ENCODE measurements at places on chromosomes 3 and 15.

DNA sequence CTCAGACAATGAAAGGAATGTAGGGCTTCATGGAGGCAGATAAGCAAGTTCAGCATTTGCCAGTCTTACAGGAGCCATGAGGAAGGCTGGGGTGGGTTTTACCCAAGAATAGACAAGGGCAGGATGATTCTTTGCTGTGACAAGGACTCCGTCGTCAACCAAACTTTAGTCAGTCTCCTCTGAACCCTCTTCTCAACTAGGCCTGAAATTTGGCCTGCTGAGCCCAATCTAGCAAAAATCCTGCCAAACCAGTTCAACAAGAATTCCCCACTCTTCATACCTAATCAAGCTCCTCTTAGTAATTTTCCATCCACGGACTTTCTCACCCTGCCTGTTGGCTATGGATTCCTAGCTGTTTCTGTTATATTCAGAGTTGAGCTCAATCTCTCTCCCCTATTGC lies 280.5 kb downstream of the TBL1XR1 start:
- DNase-seq = no peak

DNA sequence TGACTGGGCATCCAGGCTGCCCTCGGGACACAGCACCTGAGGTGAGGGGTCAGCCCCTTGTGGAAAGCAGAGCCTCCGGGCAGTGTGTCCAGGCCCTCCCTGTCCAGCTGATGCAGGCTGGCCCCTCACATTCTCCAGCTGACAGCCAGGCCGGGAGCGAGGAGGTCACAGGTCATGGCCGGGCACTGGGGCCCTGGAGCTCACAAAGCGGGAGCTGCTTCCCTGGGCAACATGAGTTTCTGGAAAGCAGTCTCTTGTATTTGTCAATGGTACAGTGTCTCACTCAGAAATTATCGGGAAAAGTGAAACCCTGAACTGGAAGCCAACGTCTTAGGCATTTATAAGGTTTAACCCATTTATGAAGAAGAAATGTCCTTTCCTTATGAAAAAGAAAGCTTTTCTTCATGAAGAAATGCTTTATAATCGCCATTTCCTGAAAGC lies 118.5 kb downstream of the OPA1 start:
- DNase-seq = no peak

- DNase-seq = no peak
Observed at GRCh38 chr15:68783226-68784058, 37.3 kb downstream of the ANP32A start.

GRCh38 chr3:184820525-184820924 lies 8.6 kb downstream of the VPS8 start:
- DNase-seq = no peak

- DNase-seq = no peak
Observed at GRCh38 chr3:12280357-12280806, 8.5 kb upstream of the PPARG start.

- DNase-seq = no peak
Observed at GRCh38 chr3:10410383-10411002, 89.6 kb upstream of the SEC13 start.

- no peak for DNase-seq
Observed at GRCh38 chr3:52763466-52763865, 7.3 kb downstream of the NEK4 start.

DNA sequence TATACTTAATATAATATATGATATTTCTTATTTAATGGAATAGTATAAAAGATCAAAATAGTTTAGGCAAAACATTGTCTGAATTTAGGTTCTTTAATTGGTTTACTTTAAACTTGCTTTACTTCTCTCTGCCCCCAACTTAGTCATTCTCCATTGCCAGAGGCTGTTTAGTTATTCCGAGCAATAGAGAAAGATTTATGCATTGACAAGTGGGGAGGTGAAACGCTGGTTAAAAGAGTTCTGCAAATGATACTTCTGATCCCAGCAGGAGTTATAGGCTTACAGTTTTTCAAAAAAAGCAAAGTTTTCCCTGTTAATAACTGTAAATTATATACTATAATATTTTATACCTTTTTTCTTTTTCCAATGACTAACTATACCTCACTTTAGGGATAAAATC lies 145.4 kb downstream of the EPHA3 start:
- no peak for DNase-seq

- DNase-seq = no peak
Observed at GRCh38 chr3:31581660-31582059, 48.9 kb downstream of the STT3B start.

GRCh38 chr3:5014391-5014790 lies 35.2 kb downstream of the BHLHE40 start:
- DNase-seq = no peak

DNA sequence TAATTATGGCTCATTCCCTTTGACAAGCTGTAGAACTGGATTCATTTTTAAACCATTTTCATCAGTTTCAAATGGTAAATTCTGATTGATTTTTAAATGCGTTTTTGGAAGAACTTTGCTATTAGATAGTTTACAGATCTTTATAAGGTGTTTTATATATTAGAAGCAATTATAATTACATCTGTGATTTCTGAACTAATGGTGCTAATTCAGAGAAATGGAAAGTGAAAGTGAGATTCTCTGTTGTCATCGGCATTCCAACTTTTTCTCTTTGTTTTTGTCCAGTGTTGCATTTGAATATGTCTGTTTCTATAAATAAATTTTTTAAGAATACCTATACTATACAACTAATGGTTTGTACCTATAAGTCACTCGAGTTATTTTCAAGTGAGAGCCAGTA lies 62.7 kb downstream of the PXYLP1 start:
- DNase-seq = no peak

GRCh38 chr3:183502237-183503181 lies 53.0 kb downstream of the KLHL6 start:
- no peak for DNase-seq

GRCh38 chr3:177595530-177596188 lies 398.4 kb upstream of the TBL1XR1 start:
- no peak for DNase-seq

GRCh38 chr3:15220056-15220455 lies 14.0 kb downstream of the CAPN7 start:
- no peak for DNase-seq

DNA sequence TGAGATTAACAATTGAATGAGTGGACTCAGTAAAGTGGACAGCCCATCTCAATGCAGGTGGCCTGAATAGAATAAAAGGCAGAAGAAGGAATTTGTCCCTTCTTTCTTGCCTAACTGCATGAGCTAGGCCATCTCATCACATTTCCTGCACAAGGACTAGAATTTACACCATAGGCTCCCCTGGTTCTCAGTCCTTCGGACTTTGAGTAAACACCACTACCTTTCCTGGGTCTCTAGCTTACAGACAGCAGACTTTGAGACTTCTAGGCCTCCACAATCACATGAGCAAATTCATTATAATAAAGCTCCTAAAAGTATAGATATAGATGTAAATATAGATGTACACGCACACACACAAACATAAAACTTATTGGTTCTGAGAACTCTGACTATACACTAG lies 28.3 kb downstream of the MTHFS start:
- no peak for DNase-seq

- DNase-seq = no peak
Observed at GRCh38 chr3:176581589-176581988, 615.7 kb downstream of the TBL1XR1 start.

DNA sequence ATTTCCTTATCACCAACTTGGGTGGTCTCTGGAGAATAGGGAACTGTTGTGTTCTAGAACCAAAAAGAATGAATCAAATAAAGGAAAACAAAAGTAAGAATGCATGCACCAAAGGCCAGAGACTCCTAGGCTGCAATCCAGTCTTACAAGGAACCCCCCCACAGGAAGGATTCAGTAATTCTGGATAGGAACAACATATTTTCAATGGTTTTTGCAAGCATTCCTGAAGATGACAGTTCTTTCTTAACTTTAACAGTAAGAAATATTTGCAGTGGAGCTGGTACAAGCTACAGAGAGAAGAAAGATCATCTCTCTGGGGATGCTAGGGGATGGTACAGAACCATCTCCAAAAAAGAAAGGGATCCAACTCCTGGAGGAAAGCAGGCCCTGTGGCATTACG lies 116.2 kb upstream of the CHRM5 start:
- no peak for DNase-seq

- no peak for DNase-seq
Observed at GRCh38 chr3:152257563-152258035, 11.1 kb upstream of the MBNL1 start.

GRCh38 chr15:48992096-48992495 lies 28.4 kb upstream of the SHC4 start:
- DNase-seq = no peak

DNA sequence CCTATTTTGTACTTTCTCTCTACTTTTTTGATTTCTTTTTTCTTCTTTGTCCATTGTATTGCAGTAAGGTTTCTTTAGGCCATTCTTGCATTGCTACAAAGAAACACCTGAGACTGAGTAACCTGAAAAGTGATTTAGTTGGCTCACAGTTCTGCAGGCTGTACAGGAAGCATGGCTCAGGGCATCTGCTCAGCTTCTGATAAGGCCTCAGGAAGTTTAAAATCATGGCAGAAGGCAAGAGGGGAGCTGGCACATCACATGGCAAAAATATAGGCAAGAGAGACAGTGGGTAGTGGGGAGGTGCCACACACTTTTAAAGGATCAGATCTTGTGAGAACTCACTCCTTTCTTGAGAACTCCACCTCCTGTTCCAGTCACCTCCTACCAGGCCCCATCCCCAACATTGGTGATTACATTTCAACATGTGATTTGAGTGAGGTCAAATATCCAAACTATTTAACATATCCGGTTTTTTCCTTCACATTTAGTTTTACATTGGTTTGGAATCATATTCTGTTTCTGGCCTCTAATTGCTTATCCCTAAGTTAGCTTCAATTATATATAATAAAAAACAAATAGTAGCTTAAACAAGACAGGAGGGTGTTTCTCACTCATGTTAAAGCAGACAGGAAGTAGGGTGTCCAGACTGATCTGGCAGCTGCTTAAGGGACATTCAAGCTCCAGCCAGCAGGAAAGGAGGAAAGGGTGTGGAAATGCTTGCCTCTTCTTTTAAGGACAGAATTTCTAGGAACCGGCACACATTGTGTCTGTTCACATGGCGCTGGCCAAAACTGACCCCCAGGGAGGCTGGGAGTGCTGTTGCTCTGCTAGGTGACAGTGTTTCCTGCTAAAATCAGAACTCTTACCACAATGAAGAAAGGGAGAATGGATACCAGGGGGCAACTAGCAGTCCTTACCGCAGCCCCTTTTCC lies 28.8 kb upstream of the SKOR1 start:
- DNase-seq = no peak

- DNase-seq = no peak
Observed at GRCh38 chr3:134932035-134932434, 137.0 kb downstream of the EPHB1 start.

DNA sequence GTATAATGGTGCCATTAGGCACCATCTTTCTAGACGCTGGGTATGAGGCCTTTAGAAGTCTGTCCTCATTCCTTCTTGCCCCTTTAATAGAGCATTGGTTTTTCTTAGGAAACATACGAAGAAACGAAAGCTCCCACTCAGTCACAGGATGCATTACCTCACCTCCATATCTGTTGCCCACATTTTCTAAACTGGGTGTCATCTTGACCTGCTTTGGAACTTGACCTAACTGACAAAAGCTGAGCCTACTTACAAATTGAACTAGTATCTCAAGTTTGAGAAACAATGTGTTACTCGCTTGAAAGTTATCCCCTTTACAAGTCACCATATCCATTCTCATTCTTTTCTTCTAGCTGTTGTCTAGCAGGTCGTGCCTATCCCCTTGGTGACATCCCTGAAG lies 102.7 kb downstream of the VPS8 start:
- no peak for DNase-seq

- no peak for DNase-seq
Observed at GRCh38 chr15:48616216-48616615, 29.3 kb downstream of the FBN1 start.

- DNase-seq = peak; percentile 7
Observed at GRCh38 chr3:40309925-40310695, 603 bp downstream of the EIF1B start.

DNA sequence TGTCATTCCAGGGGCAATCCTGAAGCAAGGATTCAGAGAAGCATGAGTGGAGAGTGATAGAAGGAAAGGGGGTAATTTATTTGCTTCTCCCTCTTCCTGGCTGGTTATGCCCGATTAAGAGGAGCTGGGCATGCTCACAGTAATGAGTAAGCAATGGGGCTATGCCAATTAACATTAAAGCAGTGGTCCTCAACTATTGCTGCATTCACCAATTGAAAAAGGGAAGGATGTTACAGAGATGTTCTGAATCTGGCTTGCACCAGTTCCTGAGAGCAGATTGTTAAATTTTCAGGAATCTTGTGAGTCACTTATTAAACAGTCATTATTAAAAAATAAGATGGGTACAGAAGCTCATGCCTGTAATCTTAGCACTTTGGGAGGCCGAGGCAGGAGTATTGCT lies 85.9 kb upstream of the ZBTB20 start:
- no peak for DNase-seq

DNA sequence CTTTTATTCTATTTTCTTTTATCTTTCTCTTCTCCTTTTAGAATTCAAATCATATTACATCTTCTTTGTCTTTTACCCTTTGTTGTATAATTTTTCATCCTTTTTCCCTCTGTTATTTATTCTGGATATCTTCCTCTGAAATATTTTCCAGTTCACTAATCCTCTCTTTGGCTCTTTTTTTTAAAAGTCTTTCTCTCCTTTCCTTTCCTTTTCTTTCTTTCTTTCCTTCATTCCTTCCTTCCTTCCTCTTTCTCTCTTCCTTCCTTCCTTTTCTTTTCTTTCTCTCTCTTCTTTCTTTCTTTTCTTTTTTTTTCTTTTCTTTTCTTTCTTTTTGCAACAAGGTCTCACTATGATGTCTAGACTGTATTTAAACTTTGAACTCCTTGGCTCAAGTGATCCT lies 9.3 kb downstream of the SUSD5 start:
- DNase-seq = no peak

- no peak for DNase-seq
Observed at GRCh38 chr15:92613841-92614240, 41.7 kb downstream of the FAM174B start.

DNA sequence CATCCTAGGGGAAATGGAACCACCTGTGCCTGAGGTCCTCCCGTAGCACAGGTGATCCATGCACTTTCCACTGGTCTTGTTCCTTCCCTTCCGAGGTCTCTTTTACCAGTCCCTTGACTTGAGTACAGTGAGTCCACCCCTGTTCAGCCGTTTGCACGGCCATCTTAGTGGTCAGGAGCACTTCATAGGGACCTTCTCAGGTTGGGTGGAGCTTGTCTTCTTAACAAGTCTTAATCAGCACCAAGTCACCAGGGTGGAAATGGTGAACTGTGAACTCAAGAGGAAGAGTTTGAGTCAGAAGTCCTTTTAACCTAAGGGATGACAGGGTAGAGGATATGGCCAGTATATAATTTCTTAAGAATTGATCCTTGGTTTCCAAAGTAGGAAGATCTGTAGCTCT lies 21.4 kb downstream of the ARL8B start:
- no peak for DNase-seq

DNA sequence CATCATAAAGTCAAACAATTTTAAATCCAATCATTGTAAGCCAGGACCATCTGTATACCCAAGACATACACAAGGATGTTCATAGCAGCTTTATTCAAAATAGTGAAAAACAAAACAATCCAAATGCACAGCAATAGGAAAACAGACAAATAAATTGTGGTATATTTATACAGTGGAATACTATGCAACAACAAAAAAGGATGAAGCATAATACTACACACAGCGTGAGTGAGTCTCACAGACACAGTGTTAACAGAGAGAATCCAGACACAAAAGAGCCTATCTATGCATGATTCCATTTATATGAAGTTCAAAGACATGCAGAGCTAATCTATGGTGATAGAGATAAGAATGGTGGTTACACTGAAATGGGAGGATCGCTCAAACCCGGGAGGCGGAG lies 5.6 kb upstream of the MUC20 start:
- no peak for DNase-seq

GRCh38 chr15:84892786-84893307 lies 8.4 kb downstream of the SLC28A1 start:
- DNase-seq = no peak
